ENCODE measurements at places on chromosomes 4 and X.

DNA sequence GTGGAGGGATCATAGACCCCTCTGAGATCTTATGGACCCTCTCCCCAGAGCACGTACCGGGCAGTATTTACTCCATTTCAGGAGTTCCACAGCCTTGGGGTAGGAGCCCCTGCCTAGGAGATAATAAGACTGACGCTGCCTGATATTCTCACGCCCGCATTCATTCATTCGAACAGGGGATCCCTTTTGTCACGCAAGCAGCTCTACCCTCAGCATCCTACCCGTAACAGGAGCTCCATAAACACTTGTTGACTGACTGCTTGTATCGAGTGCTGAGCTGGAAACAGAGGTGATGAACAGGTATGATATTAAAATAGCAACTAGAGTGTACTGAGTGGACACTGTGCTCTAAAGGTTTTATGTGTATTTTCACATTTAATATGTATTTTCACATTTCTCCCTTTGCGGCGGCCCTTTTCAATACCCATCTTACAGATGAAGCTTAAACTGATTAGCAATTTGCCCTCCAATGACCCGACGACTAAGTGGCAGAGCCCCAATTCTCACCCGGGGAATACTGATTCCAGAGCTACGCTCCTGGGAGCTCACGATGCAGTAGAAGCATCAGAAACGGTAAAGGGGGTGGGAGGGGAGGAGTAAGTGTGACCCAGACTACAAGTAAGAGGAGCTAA, 888 bp downstream of the RAB28 start:
- DNase-seq: peak; percentile 5

DNA sequence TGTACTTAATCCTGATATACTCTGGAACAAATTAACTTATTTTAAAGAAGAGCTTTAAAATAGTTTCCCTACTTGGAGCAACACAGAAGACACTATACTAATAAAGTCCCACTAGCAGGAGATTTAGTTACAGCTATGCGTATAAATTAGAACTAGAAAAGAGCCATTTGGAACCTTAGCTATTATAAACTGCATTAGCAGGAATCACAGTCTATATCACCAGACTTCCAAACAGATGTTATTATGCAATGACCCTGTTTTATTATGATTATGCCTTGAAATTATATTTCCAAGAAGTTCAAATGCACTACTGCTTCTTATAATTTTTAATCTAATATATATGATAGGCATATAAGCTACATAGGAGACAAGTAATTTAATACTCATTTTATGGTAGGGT, 95.5 kb upstream of the WDR44 start:
- no peak for DNase-seq

DNA sequence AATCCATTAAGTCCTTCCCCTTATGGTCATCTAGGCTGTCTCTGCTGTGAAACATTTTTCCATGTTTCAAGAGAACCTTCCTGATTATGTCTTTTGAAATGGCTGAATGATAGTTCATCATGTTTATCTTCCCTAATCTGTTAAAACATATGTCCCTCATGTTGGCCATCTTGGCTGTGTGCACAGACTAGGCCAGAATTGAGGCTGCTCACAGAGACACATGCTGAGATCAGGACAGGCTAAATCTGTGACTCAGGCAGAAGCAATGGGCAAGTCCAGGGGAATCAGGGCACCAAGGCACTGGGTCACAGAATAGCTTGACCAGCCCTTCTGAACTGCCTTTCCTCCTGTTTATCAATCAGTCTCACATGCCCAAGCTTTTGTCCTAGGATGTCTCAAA, 78.3 kb downstream of the FHDC1 start:
- no peak for DNase-seq

DNA sequence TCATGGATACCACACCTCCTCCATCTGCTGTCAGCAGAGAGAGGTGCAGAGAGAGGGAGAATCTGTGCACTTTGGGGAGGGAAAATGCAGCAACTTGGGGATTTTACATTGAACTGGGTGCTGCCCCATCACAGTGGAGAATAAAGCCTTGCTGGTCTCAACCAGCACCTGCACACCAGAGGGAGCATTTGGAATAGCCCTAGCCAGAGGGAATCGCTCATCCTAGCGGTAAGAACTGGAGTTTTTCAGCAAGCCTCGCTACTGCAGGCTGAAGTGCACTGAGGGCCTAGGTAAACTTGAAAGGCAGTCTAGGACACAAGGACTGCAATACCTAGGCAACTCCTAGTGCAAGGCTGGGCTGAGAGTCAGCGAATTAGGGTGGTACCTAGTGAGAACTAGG, 148.7 kb downstream of the KDR start:
- no peak for DNase-seq

DNA sequence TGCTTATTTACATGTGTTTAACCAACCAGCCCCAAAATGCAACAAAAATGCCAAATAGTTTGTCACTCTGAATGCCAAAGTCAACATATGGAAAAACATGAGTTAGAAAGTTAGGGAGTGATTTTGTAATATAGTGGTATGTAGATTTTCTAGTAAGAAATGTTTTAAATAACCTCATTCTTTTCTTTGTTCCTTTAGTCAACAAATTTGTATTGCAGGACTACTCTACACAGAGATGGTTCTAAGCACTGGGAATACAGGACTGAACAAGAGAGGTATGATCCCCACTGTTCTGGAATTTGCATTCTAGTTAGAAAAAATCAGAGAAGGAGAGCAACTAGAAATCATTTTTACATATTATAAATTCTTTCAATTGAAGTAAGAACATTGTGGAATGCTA, 218.8 kb upstream of the ANXA10 start:
- DNase-seq: no peak

GRCh38 chr4:71240094-71240493, 98.7 kb upstream of the SLC4A4 start:
- no peak for DNase-seq

DNA sequence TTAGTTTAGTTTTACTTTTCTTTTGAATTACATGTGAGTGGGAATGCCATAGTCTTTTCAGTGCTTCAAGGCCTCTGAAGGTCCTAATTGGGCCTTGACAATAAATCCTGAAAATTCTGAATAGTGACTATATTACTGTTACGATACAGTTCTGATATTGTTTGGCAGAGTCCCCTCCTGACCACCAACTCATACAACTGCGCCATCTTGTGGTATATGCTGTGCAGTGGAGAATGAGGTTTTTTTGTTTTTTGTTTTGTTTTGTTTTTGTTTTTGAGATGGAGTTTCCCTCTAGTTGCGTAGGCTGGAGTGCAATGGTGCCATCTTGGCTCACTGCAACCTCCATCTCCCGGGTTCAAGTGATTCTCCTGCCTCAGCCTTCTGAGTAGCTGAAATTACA, 56.6 kb upstream of the CHRDL1 start:
- no peak for DNase-seq

DNA sequence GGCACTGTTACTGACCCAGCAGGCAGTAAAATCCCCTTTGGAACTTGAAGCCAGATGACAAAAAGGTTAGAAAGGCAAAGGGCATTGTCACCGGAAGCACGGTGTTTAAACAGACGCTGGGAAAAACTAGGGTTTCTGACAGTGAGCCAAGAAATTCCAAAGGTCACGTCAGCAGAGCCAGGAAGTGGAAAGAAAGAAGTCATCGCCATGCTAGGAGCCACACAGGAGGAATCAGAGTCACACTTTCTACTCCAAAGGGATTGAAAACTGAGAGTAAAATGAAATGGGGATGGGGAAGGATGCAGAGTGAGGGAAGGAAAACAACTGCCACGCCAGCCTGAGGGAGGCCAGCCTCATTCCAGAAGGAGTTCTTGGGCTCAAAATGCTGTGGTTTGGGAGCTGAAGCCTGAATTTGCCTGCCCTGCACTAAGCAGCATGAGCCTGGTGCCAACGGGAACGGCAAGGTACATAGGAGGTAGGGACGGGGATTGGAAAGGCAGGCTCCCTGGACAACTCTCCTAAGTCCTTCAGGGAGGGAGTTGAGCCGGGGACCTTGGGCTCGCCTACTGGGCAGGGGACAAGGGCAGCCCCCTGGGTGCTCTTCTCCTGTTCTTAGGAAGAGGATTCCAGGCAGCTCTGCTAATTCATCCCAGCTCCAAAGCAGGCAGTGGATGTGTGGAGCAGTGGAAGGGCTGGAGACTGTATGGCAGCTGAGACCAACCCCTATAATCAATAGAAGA, 66.8 kb downstream of the SOWAHB start:
- DNase-seq: no peak

DNA sequence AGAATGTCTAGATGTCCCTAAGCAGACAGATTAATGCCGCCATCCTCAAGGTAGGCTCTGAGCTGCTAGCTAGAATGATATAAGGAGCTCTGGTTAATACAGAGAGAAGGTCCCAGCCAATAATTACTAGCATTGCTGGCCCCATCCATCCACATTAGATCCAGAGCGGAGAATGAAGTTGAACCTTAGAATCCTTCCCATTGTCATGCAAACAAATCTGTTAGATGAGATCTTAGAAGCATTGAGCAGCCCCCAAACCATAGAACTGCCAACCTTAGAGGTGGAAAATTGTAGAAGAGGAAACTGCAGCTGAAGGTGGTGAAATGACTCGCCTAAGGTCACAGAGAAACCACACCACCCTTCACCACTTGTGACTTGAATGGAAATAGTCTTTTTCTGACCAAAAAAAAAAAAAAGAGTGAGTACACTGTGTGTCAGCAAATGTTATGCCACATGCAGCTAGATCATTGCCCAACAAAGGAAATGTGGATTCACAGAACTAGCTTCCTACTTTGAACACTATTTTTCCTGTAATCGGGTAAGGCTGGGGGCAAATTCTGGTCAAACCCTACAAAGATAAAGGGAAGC, 162.1 kb downstream of the SMIM20 start:
- DNase-seq: no peak

DNA sequence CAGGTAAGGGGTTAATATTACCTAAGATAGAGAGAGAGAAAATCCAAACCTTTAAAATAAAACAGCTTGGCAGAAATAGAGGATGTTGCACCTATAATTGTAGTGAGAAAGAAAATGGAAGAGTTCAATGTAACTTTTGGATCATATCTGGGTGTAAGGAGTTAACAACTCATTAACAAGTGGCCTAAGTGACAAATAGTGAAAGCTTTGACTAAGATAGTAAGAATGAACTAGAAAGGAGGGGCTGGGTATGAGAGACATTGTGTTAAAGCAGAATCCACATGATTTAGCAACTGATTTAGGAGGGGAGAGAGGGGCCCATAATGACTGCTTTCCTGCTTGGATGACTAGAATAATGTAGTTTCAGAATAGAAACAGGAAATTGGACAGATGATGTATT, 761.0 kb downstream of the IL1RAPL1 start:
- no peak for DNase-seq

DNA sequence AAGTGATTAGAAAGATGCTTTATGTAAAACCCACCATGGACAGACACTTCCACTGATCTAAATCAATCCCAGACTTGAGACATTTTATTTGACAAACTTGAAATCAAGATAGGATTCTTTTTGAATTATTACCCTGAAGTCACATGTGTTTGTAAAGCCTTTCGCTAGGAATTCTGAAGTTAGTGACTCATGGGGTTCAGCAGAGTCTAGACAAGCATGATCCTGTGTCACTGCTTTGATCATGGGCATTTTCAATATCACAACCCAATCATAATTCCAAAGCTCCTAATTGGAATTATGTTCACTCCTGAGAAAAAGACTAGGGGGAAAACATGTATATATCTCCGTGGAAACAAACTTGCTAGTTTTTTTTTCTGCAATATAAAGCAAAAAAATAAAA, 67.5 kb upstream of the BMP3 start:
- DNase-seq: no peak

DNA sequence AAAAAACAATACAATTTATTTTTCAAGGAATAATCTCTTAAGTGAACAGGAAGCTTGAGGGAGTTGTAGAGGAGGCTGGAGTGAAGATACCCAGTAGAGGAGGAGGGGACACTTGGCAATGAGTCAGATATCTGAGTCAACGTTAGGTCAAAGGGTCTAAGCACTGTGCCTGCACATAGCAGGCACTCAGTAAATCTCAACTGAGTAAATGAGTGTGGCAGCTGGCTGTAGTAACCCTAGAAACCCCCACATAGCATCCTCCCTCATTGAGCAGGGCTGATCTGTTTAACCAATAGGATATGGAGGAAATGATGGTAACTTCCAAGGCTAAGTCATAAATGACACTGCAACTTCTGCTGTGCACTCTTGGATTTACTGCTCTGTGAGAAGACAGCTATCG, 186.0 kb upstream of the FAM241A start:
- DNase-seq: no peak

GRCh38 chr4:21790438-21791029, 158.0 kb downstream of the KCNIP4 start:
- peak; percentile 3 for DNase-seq

GRCh38 chrX:39551762-39552161, 546.0 kb downstream of the BCOR start:
- no peak for DNase-seq

GRCh38 chrX:69324851-69325250, 159.6 kb upstream of the PJA1 start:
- DNase-seq: no peak

DNA sequence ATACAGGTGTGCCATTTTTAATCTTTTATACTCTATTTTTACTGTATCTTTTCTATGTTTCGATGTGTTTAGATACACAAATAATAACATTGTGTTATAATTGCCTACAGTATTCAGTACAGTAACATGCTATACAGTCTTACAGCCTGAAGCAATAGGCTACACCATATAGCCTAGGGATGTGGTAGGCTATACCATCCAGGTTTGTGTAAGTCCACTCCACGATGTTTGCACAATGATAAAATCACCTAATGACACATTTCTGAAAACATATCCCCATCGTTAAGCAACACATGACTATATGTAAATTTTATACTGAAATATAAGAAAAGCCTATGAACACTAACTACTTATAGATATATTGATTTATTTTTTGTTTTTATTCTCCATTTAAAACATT, 48.9 kb upstream of the EXOC1L start:
- DNase-seq: no peak

DNA sequence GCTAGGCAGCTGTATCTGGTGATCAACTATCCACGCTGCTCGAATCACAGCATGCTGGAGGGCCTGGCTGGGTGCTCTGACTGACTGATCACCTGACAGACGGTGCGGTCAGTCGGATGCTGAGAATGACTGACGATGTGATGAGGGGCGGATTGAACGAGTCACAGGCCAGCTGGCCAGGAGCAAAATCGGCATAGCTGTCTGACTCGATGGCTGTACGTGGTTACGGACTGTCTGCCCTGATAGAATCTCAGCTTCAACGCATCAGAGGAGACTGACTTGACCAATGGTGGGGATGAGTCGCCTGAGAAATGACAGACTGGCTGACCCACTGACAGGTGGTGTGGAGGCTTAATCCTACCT, 1.0 kb upstream of the SUV39H1 start:
- no peak for DNase-seq

DNA sequence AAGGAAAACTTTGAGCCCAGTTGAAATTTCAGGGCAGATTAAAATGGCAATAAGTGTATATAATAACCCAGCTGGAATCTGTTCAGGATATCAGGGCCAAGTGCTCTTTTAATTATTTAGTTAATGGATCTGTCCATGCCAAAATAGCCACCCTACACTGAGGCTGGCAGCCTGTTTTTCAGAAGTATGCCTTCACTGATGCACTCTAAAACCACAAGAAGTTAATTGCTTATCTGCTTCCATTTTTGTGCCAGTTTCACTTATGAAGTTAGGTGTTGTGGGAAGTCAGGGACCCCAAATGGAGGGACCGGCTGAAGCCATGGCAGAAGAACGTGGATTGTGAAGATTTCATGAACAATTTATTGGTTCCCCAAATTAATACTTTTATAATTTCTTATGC, 960.3 kb downstream of the C4orf33 start:
- no peak for DNase-seq

GRCh38 chr4:63894161-63894560, 515.1 kb downstream of the TECRL start:
- DNase-seq: no peak

- DNase-seq: no peak
These were observed 116.9 kb upstream of the GABRA2 start for GRCh38 chr4:46506876-46507275.

GRCh38 chr4:184196730-184197385, 20.8 kb downstream of the ENPP6 start:
- DNase-seq: no peak
